ENCODE measurements at places on chromosomes 1 and 21. TPM values are rescaled to one million over a fixed set of nuclear protein-coding genes. Genes with fewer than 3 reads are reported as not detected.

DNA sequence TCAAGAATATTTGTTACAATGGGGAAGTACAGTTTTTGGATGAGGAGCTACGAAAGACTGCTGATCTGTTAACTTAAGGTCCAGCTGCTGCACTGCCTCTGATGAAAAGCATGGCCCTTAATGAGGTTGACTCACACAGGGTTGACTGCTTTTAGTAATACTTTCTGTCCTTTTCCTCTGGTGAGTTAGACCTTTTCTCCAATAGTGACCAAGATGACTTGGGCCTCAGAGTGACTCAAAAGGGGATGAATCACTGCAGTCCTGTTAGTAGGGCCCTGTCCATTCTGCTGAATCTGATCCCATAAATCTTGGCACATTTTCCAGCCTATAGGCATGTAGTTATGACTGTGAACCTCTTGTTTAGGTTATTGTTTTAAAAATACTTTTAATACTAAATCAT, 2.7 kb downstream of the DISP1 start:
- no peak for DNase-seq

GRCh38 chr1:15102646-15103045, 50.9 kb upstream of the TMEM51 start:
- no peak for DNase-seq

DNA sequence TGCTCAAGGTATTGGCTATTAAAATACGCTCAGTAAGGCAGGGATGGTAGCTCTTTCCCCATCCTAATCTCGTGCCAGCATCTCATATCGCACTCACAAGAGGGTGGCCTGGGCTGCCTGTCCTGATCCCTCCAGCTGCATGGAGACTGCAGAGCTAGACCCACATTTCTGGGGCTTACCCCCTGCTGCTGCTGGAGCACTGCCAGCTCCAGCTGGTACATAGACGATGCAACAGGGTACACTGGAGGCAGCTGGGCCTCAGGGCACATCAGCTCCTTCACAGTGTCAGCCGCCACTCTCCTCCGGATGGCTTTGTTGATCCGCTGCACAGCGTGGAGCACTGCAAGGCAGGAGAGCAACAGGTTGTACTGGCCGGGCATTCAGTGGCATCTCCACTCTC, 16.0 kb downstream of the IQGAP3 start:
- no peak for DNase-seq

- no peak for DNase-seq
Observed at GRCh38 chr1:50305808-50306207, 117.4 kb downstream of the DMRTA2 start.

Gene C1QA
- total RNA-seq = not detected

Gene PLA2G2D
- not detected for total RNA-seq

- DNase-seq = no peak
Observed at GRCh38 chr21:39649526-39649925, 36.8 kb downstream of the B3GALT5 start.

Gene FCAMR
- not detected for total RNA-seq

- peak; percentile 49 for DNase-seq
Observed at GRCh38 chr1:94769551-94769950, 50.6 kb upstream of the SLC44A3 start.

DNA sequence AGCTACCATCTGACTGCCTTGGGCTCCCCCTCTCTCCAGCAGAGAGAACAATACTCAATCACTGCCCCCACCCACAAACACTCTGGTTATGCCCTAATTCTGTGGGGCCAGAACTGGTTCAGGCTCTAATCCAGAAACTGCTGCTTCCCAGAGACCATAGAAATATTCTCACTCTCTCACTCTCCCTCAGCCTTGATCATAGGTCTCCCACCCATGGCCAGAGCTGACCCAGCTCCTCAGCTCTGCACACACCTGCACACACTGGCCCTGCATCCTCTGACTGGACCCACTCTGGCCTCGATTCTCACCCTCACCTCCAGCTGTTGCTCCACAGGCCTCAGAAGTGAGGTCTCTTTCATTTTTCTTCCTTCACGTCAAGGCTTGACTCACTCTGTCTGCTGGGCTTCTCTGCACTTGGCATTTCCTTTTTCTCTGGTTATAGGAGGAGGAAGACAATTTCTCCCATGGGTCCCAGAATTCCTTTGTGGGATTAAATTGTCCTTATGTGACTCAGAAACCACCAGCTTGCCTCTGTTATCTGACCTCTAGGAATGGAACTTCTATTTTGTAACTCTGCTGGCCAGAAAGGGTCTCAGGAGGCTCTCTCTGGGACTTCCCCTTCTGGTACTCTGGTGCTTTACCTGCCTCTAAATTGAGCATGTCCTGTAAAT, 15.6 kb upstream of the ZMYM6 start:
- DNase-seq = no peak

GRCh38 chr1:156433602-156434001, 64.6 kb downstream of the RHBG start:
- no peak for DNase-seq

Gene PTP4A2
- 337 TPM for total RNA-seq

DNA sequence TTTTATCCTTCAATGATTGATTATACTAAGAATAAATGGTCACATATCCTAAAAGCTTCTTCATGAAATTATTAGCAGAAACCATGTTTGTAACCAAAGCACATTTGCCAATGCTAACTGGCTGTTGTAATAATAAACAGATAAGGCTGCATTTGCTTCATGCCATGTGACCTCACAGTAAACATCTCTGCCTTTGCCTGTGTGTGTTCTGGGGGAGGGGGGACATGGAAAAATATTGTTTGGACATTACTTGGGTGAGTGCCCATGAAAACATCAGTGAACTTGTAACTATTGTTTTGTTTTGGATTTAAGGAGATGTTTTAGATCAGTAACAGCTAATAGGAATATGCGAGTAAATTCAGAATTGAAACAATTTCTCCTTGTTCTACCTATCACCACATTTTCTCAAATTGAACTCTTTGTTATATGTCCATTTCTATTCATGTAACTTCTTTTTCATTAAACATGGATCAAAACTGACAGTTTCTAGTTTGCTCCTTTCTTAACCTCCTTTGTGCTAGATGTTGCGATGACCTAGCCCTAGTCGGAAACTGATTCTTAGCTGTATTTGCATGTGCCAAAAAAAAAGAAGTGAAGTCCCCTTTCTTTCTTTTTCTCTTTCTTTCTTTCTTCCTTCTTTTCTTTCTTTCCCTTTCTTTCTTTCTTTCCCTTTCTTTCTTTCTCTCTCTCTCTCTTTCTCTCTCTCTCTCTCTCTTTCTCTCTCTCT, 45.1 kb downstream of the MAP3K7CL start:
- DNase-seq = no peak
